ENCODE measurements at places on chromosomes 3 and 15.

- DNase-seq = peak; percentile 61
Observed at GRCh38 chr3:186315581-186316354, 46.3 kb downstream of the DGKG start.

- no peak for DNase-seq
Observed at GRCh38 chr15:89732451-89733172, 18.4 kb downstream of the MESP1 start.

- no peak for DNase-seq
Observed at GRCh38 chr3:70606018-70606417, 293.6 kb upstream of the MDFIC2 start.

DNA sequence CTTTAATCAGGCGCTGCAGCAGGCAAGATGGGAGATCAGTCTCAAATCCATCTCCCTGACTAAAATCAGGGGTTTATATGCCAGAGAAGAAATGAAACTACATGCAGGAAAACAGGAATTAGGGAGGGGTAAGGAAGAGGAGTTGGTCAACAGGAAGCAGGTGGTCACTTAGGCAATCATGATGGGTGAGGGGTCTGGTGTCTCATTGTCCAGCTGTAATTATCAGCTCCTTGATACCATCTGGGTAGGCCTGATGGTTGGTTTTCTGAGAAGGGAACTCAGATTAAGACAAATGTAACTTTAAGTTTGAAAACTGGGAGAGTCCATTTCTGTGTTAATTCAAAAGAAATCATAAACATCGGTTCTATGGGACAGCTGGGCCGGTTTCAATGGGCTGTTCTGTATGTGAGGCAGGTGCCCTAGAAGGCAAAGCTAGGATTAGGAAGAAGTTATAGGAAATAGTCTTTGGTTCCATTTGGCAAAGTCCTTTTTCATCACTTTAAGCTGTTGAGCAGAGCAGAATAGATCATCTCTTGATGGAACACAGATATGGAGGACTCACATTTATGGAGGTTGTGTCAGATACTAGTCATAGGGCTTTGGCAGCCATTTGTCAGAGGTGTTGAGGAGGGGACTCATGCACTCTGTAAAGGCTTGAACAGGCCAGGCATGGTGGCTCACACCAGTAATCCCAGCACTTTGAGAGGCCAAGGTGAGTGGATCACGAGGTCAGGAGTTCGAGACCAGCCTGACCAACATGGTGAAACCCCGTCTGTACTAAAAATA, 149.4 kb downstream of the VGLL4 start:
- DNase-seq = no peak

GRCh38 chr3:63855333-63855940, 8.2 kb downstream of the THOC7 start:
- no peak for DNase-seq

GRCh38 chr3:64158334-64158733, 66.9 kb downstream of the PRICKLE2 start:
- DNase-seq = no peak

GRCh38 chr3:57544181-57545125, at the start of gene DNAH12:
TSS of gene DNAH12 (minus strand) at chr3:57544344. CDS start at chr3:57542870, 1,474 bp downstream.
- DNase-seq = no peak

GRCh38 chr15:91045065-91045464, 22.7 kb upstream of the VPS33B start:
- DNase-seq = no peak

DNA sequence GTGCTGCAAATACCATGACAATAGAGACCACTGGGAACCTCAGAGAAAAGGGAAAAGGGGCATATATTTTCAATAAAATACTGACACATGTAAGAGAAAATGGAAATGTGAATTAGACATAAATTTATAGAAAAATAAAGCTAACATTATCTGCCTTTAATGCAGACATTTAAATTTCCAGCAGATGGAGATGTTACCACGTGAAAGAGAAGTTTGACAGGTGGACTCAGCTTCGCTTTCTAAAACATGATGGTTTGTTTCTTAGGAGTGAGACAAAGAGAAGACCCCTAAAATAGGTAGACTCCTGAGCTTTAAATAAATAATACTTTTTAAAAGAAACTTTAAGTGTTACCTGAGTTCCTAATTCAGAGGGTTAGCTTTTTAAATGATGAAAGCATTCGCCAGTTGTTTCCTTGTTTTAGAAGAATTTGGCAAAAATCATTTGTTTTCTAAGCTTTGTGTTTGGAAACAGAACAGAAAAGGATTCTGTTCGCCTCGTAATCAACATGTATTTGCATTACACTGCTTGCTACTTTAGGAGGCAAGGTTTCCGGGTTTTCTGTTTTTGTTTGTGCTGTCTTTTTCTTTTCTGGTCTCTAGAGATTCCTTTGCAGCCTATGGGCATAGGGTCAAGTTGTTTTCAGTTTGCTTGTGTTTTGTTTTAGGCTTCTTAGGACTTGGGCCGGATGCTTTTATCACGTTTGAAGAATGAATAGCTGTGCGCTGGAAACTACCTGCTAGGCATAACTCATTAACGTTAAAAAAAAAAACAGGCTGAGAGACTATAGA, 271.4 kb downstream of the THSD4 start:
- no peak for DNase-seq

DNA sequence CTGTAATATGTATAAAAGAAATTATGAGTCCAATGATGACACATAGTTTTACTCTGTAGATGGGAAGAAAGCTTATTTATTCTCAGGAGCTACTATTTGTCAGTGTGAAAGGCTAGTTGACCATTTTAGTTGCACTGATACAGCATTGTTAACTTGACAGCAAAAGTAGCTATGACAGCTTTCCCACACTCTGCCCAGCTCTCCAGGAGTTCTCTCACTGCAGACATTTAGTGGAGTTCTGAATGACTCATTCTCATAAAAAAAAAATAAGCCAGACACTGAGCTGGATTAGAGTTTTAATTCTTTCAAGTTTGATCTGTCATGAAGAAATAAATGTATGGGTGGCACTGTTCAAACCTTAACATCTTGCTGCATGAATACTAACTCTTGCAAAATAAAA, 77.2 kb upstream of the CFAP20DC start:
- peak; percentile 72 for DNase-seq

GRCh38 chr15:69074001-69074842, 59.7 kb downstream of the NOX5 start:
- no peak for DNase-seq

DNA sequence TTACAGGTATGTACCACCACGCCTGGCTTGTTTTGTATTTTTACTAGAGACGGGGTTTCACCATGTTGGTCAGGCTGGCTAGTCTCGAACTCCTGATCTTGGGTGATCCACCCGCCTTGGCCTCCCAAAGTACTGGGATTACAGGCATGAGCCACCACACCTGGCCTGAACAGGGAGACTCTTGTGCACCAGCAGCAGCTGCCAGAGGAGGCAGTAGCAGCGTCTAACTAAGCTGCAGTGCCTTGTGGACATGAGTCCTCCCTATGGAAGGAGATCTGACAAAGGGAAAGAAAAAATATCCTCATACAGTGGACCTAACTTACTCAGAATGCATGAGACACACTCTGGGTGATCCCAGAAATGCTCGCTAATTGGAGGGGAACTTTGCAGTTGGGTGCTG, 36.8 kb upstream of the NEO1 start:
- DNase-seq = no peak

- peak; percentile 34 for DNase-seq
Observed at GRCh38 chr15:64527263-64527984, 67.0 kb downstream of the ZNF609 start.

- DNase-seq = no peak
Observed at GRCh38 chr3:107978131-107979055, 112.4 kb downstream of the CD47 start.

- DNase-seq = no peak
Observed at GRCh38 chr3:156093964-156094363, 26.4 kb upstream of the KCNAB1 start.

- no peak for DNase-seq
Observed at GRCh38 chr15:78105476-78106241, 13.3 kb downstream of the SH2D7 start.

GRCh38 chr15:78177447-78177873, 28.3 kb downstream of the IDH3A start:
- DNase-seq = no peak

- no peak for DNase-seq
Observed at GRCh38 chr3:69292185-69292584, 93.7 kb downstream of the FRMD4B start.

DNA sequence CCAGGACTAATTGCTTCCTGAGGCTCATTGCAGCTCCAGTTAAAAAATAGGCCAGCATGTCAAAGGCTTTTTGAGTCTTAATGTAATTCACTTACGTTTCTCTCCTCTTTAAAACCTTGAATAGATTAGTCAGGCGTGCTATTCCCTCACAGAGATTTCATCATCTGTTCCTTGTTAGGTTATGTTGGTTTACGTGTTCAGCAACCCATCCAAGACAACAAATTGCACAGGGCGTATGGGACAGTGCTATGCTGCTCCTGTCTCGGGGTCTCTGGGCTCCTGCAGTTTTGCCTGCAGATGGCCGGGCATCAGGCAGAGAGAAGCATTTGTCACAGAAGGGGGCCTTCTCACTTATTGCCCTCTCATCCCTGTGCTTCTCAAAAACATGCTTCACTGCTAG, 117.1 kb downstream of the CHDH start:
- no peak for DNase-seq

DNA sequence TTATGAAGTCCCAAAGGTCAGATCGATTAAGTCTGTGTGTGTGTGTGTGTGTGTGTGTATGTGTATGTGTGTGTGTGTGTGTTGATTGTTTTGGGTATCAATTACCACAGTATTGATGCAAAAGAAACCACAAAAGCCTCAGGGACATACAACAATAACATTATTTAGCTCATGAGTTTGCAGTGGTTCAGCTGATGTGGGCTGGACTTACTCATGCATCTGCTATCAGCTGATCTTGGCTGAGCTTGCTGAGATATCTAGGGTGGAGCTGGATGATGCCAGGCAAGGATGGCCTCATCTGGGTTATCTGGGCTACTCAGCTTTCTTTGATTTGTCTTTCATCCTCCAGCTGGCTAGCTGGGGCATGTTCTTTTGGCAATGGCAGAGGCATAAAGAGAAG, 82.4 kb upstream of the PRR23C start:
- peak; percentile 71 for DNase-seq

DNA sequence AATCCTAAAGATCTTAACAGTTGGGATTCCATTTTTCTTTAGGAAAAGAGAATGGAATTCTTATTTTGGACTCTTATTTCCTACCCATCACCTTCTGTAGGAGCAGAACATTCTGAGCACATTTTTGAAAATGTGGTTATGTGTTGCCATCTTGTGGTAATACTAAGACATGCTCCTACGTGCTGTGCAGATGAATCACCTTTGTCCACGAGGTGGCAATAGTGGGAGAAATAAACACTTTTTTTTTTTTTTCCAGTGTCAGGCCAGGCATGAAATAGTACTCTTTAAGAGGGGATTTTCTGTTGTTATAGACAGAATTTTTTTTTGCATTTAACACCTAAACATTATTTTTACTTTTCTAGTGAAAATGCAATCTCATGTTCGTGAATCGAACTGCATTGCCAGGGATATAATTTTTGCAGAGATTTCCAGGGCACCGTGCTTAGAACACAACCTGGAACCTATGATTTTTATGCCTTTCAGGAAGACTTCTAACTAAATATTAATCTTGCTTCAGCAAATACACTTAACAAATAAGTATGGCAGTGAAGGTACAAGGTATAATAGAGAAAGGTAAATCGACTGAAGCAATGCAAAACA, 196.6 kb downstream of the GAP43 start:
- DNase-seq = peak; percentile 44

GRCh38 chr3:108404368-108404767, 106.0 kb downstream of the MYH15 start:
- no peak for DNase-seq

GRCh38 chr15:93102211-93102610, 13.2 kb upstream of the RGMA start:
- no peak for DNase-seq

DNA sequence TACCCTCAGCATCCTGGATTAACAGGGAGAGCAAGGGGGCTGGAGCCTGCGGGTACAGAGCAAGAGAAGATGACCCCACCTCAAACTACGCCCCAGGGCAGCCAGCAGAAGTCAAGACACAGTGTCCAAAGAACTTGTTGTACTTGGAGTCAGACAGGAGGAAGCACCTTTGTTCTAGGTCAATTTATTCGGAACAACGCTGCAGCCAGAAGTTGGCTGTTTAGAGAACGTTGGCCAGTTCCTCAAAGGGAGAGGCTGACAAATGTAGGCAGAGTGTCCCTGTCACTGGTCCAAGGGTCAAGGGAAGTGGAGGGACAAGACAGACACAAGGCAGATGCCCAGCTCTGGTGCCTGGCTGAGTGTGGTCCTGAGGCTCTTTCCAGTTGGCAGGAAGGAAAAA, 32.1 kb upstream of the PIAS1 start:
- DNase-seq = no peak

GRCh38 chr3:108489776-108490175, 20.6 kb downstream of the MYH15 start:
- no peak for DNase-seq

DNA sequence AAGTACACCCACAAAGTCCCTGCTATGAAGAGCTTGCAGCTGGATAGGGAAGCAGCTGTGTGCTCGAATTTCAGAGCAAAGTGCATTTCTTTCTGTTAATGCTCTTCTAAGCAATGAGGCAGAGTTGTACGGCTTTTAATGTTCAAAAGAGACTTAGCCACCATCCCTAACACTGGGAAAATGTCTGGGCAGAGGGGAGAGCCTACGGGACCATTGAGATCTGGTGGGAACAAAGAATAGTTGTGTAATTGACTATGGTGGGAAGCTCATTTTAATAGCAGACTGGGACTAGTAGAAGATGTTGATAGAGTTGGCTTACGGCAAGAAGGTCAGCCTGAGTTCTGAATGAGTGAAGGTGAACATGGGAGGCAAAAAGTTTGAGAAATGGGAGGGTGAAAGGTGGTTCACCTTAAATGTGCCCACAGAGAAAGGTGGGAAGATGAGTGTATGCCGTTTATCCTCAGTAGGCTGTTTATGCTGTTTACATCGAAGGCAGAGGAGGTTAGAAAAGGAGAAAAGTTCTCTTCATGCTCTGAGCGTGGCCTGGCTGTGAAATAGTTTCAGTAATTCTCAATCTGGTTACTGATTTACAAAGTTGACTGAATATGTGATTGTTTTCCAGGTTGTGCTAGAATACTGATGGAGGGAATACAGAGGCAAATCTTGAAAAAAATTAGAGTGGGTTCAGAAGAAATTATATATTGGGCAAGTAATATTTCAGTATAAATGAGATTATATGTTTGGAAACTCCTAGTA, 22.9 kb upstream of the UTS2B start:
- no peak for DNase-seq

DNA sequence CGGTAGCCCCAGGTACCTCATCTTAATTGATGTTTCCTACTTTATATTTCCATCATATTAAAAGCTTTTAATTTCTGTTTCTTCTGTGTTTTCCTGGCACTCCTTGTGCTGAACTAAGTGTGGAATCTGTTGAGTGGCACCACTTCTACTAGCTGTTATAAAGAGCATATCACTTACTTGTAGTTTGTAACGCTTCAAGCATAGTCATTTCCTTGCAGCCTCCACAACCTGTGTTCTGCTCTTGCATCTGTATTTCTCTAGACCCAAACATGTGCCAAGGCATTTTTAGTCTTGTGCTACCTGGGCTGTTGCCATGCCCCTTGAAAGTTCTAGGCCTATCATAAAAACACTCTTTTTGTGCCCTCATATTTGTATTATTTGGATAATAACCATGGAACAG, 16.0 kb downstream of the ZNF654 start:
- no peak for DNase-seq

GRCh38 chr3:11306817-11307589, 34.8 kb downstream of the ATG7 start:
- no peak for DNase-seq

- DNase-seq = no peak
Observed at GRCh38 chr15:68503791-68504680, 72.1 kb upstream of the ITGA11 start.

Measured in GM04503 (cell line).